ENCODE measurements at places on chromosomes 4 and X. TPM values are rescaled to one million over a fixed set of nuclear protein-coding genes. Genes with fewer than 3 reads are reported as not detected.

Gene CLDN22
- not detected for polyA plus RNA-seq

Gene PAK3
- not detected for polyA plus RNA-seq

Gene GPC3
- polyA plus RNA-seq, result not detected

Gene MAP9
- polyA plus RNA-seq, result not detected

Gene MAGEA8
- polyA plus RNA-seq, result not detected

Gene MAP7D2
- polyA plus RNA-seq, result not detected

Gene F8A2
- polyA plus RNA-seq, result not detected

Gene GRPEL1
- polyA plus RNA-seq, result 49.6 TPM

Gene MRFAP1
- 180 TPM for polyA plus RNA-seq

Gene MAGEA12
- not detected for polyA plus RNA-seq

Gene AMBN
- not detected for polyA plus RNA-seq

Gene GAGE2A
- not detected for polyA plus RNA-seq

Gene TENT5D
- polyA plus RNA-seq, result not detected

Gene SPARCL1
- not detected for polyA plus RNA-seq

Gene RBPJ
- polyA plus RNA-seq, result 128 TPM

Gene ADAMTS3
- polyA plus RNA-seq, result not detected

Gene CORIN
- 0.01 TPM for polyA plus RNA-seq

Gene TREX2
- polyA plus RNA-seq, result not detected

Gene CYLC1
- polyA plus RNA-seq, result not detected

Gene ASB12
- not detected for polyA plus RNA-seq

Gene CNKSR2
- polyA plus RNA-seq, result 0.12 TPM

Gene ANK2
- polyA plus RNA-seq, result not detected

Gene RHOXF2
- not detected for polyA plus RNA-seq

Gene BEX1
- not detected for polyA plus RNA-seq

Gene AP1AR
- 5.1 TPM for polyA plus RNA-seq

Gene TMEM165
- polyA plus RNA-seq, result 92.8 TPM

Gene TCEAL7
- not detected for polyA plus RNA-seq

Gene GYPE
- 0.49 TPM for polyA plus RNA-seq

Gene CXCL11
- 0.36 TPM for polyA plus RNA-seq

Gene CAPN6
- not detected for polyA plus RNA-seq

Gene PNMA6A
- polyA plus RNA-seq, result 0.12 TPM

Gene SYNPO2
- not detected for polyA plus RNA-seq

Gene PIN4
- polyA plus RNA-seq, result 0.81 TPM

Gene ATP1B4
- not detected for polyA plus RNA-seq

Gene ABCG2
- polyA plus RNA-seq, result not detected

Gene AKAP14
- polyA plus RNA-seq, result not detected

Gene CYSLTR1
- 9.6 TPM for polyA plus RNA-seq

Gene PFKFB1
- polyA plus RNA-seq, result 0.21 TPM

Gene CDX4
- not detected for polyA plus RNA-seq

Gene FAM184B
- polyA plus RNA-seq, result not detected

Gene CSN2
- not detected for polyA plus RNA-seq

Gene SNX12
- 4.2 TPM for polyA plus RNA-seq

Gene IQSEC2
- polyA plus RNA-seq, result 29.2 TPM

Gene NLGN4X
- not detected for polyA plus RNA-seq

Gene ZMAT1
- 2.3 TPM for polyA plus RNA-seq

Gene GAGE13
- not detected for polyA plus RNA-seq

Gene TACR3
- polyA plus RNA-seq, result not detected

Data from CD14-positive monocyte (primary cell).